Activated T-cell treated with anti-CD3 and anti-CD28 coated beads for 24 hours (primary cell): ENCODE measurements at places on chromosomes 12 and 14.

- no peak for DNase-seq
Observed at GRCh38 chr14:94646481-94646880, 34.3 kb downstream of the SERPINA3 start.

GRCh38 chr12:113240395-113240794, 19.1 kb downstream of the TPCN1 start:
- no peak for DNase-seq

GRCh38 chr12:66203820-66204219, 14.8 kb downstream of the IRAK3 start:
- DNase-seq, result no peak

GRCh38 chr14:103694572-103695026, 20.7 kb downstream of the XRCC3 start:
- DNase-seq, result no peak

DNA sequence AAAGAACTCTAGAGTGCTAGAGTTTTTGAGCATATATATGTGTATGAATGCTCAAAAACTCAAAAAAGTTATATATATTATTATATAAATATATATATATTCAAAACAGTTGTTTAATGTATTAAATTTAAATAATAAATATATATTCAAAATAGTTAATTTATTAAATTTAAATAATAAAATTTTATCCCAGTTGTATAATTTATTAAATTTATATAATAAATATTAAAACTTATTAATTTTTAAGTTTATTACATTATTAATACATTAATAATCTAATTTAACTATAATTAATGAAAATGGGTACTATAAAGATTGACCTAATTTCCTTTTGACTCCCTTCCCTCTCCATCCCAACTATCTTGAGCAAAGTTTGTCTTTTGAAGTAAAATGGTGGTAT, 97.8 kb downstream of the RERG start:
- no peak for DNase-seq

GRCh38 chr12:41663598-41664265, 475.6 kb downstream of the PDZRN4 start:
- DNase-seq, result no peak

GRCh38 chr12:130425698-130426245, 88.1 kb downstream of the PIWIL1 start:
- no peak for DNase-seq

- DNase-seq, result no peak
Observed at GRCh38 chr12:24544368-24544767, 404.5 kb downstream of the BCAT1 start.

DNA sequence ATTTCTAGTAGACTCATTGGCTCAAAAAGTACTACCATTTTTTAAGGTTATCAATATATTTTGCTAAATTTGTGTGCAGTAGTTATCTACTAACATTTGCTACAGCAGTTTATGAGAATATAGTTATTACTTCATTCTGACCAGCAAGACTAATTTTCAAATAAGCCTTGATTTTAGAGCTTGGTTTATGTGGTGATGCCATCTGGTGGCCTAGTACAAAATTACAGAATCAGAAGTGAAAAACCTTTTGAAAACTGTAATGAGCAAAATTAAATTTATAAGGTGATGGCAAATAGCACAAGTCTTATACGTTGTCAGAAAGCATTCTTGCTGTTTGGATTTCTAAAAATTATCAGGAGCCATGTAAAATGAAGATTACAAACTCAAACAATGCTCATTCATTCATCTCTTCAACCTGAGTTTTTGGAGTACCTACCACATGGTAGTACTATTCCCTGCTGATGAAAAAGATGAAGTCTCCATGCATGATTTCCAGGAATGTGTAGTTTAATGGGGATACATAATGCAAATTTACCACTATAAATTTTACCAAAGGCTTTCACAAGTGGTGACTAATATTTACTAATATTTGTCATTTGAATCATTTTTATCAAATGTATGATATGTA, 51.0 kb downstream of the MAGOHB start:
- DNase-seq, result no peak

DNA sequence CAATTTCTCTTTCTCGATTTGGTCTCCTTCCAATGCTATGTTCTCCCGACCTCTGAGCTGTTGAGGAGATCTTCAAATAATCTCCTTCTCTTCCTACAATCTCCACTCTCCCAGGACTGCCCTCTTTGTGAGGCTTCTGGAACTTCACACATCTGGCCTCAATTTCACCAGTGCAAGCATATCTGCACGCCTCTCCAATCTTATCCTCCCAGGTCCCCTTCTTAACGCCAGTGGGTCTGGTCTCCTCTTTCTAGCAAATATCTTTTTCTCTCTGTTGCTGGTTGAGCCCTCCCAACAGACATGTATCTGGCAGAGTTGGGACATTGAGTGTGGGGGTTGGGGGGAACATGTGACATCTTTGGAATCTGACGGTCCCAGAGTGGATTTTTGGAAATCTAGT, 17.9 kb downstream of the RTL1 start:
- no peak for DNase-seq
